ENCODE measurements at places on chromosomes 6 and 20.

GRCh38 chr6:150894935-150895552 is 29.5 kb downstream of the MTHFD1L start:
- no peaks in the 10 kb centered on the region for H3K4me1 ChIP-seq
- no peak overlapping the region for H3K4me3 ChIP-seq
- DNase-seq, result no peak
- peaks cover 74% of the 10 kb centered on the region for H3K36me3 ChIP-seq

DNA sequence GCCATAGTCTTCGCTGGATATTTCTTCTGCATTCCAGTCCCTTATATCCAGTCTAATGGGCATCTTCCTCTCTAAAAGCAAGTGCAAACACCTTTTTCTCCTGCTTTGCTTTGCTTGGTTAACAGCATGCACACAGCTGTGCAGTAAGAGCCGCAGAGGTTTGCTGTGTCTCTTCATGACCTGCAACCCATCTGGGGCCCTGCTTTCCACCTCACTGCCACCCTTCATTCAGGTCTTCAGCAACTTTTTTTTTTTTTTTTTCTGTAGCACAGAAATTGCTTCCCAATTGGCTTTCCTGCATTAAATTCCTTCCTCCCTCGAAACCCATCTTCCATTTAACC is 14.4 kb downstream of the NEDD9 start:
- H3K36me3 ChIP-seq, result no peaks in the 10 kb centered on the region
- DNase-seq, result no peak
- no peaks in the 10 kb centered on the region for H3K27me3 ChIP-seq
- no peak overlapping the region for H3K27ac ChIP-seq
- H3K4me1 ChIP-seq, result peaks cover 10% of the 10 kb centered on the region

- no peak overlapping the region for H3K4me3 ChIP-seq
- no peak overlapping the region for H3K27ac ChIP-seq
- H3K27me3 ChIP-seq, result no peaks in the 10 kb centered on the region
- DNase-seq, result no peak
- no peaks in the 10 kb centered on the region for H3K36me3 ChIP-seq
Measured at GRCh38 chr20:10077081-10077471, 42.3 kb downstream of the ANKEF1 start.

DNA sequence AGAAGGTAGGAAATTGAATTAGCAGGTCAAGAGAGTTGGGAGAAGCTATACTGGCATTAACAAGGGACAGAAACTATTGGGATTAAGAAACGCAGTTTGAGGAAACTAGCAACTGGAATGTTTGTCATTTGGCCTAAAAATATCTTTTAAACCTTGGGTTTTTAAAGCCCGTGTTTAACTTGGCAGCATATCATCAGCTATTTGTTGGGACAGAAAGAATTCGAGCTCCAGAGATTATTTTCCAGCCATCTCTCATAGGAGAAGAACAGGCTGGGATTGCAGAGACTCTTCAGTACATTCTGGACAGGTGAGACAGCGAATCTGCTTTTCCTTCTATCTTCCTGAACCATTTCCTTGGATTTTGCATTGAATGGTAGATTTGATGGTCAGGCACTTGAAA is 17.8 kb downstream of the ACTR5 start:
- H3K27ac ChIP-seq, result no peak overlapping the region
- no peaks in the 10 kb centered on the region for H3K27me3 ChIP-seq
- no peak for DNase-seq

DNA sequence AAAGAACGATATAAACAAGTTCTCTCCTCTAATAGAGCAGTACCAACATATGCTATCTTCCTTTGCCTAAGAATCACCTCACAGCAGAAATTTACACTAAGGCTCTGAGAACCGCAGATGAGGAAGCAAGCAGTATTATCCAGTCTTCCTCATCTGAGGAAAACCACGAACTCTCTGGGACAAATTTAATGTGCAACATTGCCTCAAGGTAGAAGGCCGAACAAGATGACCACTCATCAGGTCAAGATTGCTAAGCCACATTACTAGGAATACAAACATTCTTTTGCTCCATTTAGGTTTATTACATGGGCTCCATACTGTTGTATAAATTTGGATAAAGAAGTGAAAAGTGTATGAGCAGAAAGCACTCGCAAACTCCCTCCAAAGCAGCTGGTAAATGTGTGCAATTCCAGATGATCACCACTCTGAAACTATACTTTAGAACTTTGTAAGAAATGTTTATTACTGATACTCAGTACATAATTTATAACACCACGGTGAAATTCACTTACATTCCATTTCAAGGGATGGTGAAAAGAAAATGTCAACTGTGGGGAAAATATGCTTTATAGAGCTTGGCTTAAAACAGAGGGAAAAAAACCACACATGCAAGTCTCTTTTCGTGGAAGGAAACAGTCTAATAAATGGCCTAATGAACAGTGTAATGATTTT is 398.4 kb downstream of the BTBD9 start:
- DNase-seq, result no peak
- no peak overlapping the region for H3K4me3 ChIP-seq
- H3K36me3 ChIP-seq, result no peaks in the 10 kb centered on the region
- H3K4me1 ChIP-seq, result peaks cover 10% of the 10 kb centered on the region
- no peaks in the 10 kb centered on the region for H3K27me3 ChIP-seq
- no peak overlapping the region for H3K27ac ChIP-seq

DNA sequence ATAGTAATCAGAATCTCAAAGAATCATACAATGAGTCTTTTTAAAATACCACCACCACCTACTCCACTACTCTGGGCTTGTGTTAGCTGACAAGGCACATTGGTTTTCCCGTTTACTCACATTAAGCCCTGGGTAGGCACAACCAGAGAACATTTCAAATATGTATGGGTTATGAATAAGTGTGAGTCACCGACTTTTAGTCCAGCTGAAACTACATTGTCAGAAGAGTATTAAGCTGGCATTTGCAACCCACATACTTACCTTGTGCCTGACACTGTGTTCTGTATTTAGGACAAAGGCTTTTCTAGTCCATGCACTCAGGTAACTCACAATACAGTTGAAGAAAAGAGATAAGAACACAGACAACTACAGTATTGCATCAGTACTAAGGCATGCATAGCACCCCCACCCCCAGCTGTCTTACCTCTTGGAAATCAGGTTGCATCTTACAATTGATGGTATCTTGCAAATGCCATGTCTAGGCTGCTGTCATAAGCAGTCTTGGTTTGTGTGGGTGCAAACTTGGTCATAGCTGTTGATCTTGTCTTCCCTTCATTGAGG is 40.3 kb upstream of the AHI1 start:
- H3K27ac ChIP-seq, result no peak overlapping the region
- H3K36me3 ChIP-seq, result no peaks in the 10 kb centered on the region
- H3K27me3 ChIP-seq, result no peaks in the 10 kb centered on the region
- no peak for DNase-seq

- no peaks in the 10 kb centered on the region for H3K27me3 ChIP-seq
- no peak overlapping the region for H3K27ac ChIP-seq
- H3K4me1 ChIP-seq, result no peaks in the 10 kb centered on the region
- no peak for DNase-seq
- H3K4me3 ChIP-seq, result no peak overlapping the region
- peaks cover 3% of the 10 kb centered on the region for H3K36me3 ChIP-seq
Measured at GRCh38 chr6:143135797-143136561, 75.3 kb downstream of the AIG1 start.

DNA sequence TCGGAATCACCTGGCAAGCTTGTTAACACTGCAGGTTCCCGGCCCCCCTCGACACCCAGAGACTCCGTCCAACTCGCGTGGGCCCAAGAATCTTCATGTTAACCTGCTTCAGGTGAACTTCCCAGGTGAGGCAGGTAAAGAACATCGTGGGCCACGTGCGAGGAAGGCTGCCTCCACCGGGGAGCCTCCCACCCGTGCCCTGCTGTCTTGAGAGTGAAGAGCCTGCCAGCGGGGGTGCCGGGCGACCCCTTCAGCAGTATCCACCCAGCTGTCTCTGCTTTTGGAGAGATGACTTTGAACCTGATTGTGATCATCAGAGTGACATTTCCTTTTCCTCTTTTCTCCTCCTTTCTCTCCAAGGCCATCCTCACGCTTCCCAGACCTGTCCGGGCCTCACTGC is 22.9 kb upstream of the RTF2 start:
- no peak overlapping the region for H3K27ac ChIP-seq
- DNase-seq, result no peak
- H3K36me3 ChIP-seq, result no peaks in the 10 kb centered on the region

DNA sequence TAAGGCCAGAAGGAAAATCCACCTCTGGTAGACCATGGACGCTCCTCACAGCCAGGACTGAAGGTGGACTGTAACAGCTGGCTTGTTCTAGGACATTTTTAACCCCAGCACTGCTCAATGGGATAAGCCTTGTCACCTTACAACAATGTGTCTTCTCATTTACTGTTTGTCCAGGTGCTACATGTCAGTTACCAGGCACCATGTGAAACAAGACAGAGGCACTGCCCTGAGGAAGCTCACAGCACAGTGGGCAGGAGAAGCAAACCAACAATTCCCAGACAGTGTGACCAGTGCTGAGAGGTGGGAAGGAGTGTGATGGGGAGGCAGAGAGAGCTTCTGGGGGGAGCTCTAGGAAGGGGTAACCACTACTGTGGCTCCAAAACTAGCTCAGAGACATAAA is 10.7 kb downstream of the SNHG17 start:
- DNase-seq, result no peak
- no peaks in the 10 kb centered on the region for H3K27me3 ChIP-seq
- no peaks in the 10 kb centered on the region for H3K4me1 ChIP-seq
- peaks cover 99% of the 10 kb centered on the region for H3K36me3 ChIP-seq

- H3K27me3 ChIP-seq, result no peaks in the 10 kb centered on the region
- H3K36me3 ChIP-seq, result peaks cover 90% of the 10 kb centered on the region
- no peak overlapping the region for H3K4me3 ChIP-seq
- H3K27ac ChIP-seq, result no peak overlapping the region
Measured at GRCh38 chr20:41123631-41124030, 13.7 kb upstream of the PLCG1 start.

DNA sequence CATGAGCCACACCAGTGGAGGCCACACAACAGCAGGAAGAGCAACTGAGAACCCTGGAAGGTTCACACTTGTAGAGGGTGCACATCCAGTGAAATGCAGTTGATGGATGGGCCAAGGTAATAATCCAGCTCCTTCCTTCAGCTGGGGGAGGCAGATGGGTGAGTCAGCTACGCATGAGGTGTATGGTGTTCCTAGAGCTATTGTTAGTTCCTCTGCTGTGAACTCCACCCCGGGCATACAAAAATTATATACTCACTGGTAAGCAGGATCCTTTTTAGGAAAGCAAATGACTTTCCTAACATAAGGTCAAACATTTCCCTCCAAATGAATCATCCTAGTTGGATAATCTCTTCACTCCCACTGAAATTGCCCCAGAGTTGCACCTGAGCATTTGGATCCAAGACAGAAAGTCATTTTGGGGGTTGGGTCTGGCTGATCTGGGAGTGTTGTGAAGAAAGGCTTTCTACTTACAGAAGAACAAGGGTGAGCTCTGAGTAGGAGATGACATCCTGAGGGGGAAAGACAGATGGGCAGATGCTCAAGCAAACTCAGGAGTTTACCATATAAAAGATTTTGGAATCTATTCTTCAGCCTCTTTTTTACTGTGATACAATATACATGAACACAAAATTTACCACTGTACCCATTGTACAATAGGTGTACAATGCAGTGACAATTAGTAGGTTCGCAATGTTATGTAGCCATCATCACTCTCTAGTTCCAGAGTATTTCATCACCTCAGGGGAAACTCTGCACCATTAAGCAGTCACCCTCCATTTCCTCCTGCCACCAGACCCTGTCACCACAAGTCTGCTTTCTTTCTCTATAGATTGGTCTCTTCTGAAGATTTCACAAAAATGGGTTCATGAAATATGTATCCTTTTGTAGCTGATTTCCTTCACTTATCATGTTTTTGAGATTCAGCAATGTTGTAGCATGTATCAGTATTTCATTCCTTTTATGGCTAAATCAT is 11.1 kb downstream of the HLA-F start:
- H3K27me3 ChIP-seq, result peaks cover 4% of the 10 kb centered on the region
- H3K4me1 ChIP-seq, result no peaks in the 10 kb centered on the region
- H3K27ac ChIP-seq, result no peak overlapping the region
- H3K36me3 ChIP-seq, result no peaks in the 10 kb centered on the region
- no peak for DNase-seq
- H3K4me3 ChIP-seq, result no peak overlapping the region

DNA sequence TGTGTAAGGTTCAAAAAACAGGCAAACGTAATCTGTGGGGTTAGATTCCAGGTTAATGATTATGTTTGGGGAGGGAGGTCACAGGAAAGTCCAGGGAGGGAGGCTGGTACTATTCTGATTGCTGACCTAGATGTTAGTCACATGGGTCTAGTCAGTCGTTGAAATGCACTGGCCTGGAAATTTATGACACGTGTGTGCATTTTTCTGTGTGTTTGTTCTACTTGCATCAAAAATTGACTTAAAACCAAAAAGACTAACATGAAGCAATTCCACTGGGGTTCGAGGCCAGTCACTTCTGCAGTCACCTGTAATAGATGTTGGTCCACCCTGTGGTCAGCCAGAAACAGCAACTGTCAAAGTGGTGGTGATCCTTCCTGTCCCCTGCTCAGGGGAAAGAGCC is 104.2 kb upstream of the MLN start:
- no peak for DNase-seq
- no peaks in the 10 kb centered on the region for H3K27me3 ChIP-seq
- H3K36me3 ChIP-seq, result no peaks in the 10 kb centered on the region
- no peak overlapping the region for H3K4me3 ChIP-seq
- no peak overlapping the region for H3K27ac ChIP-seq

DNA sequence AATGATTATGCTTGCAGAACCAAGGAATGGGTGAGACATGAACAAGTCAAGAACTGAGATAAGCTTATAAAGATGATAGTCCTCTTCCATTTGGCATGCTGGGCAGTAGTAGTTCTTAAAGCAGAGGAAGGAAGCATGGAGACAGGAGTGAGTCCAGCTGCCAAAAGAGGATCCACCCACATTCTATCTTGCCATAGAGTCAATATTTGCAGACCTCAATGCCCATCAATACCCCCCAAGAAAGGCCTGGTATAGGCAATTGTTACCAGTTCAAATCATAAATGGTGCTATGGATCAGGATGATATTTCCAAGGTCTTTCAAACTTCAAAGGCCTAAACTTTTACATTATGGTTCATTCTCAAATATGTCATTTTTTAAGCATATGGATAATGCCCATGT is 4.8 kb downstream of the ARHGAP18 start:
- peaks cover 7% of the 10 kb centered on the region for H3K4me1 ChIP-seq
- no peaks in the 10 kb centered on the region for H3K27me3 ChIP-seq
- H3K27ac ChIP-seq, result no peak overlapping the region
- H3K36me3 ChIP-seq, result no peaks in the 10 kb centered on the region

DNA sequence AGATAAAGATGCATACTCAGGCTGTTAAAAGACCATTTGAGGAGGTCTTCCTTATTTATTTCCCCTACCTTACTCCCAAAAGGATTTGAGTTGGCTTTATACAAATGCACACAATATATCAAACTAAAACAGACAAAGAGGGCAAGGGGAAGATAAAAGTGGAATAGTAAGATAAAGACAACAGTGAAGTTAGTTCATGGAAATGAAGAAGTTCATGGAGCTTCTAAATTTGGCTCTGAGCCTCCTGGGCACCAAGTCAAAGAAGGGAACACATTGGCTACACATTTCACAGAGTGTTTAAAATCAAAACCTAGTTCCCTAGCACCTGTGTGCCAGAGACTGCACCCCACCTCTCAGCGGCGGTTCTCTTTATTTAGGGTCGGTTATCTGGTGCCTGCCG is 25.8 kb upstream of the ARMC2 start:
- no peaks in the 10 kb centered on the region for H3K27me3 ChIP-seq
- no peak overlapping the region for H3K4me3 ChIP-seq
- H3K4me1 ChIP-seq, result no peaks in the 10 kb centered on the region
- no peaks in the 10 kb centered on the region for H3K36me3 ChIP-seq

GRCh38 chr6:26155061-26155930 is 68.1 kb downstream of the HFE start:
- DNase-seq, result no peak
- no peaks in the 10 kb centered on the region for H3K4me1 ChIP-seq
- no peak overlapping the region for H3K27ac ChIP-seq
